Right lobe of liver (tissue), 6 donors: ENCODE measurements at places on chromosomes 11 and 22.

- peak; percentile 6 for DNase-seq
- no peaks in the 10 kb centered on the region for H3K36me3 ChIP-seq
- no peak overlapping the region for H3K27ac ChIP-seq
- no peaks in the 10 kb centered on the region for H3K27me3 ChIP-seq
- H3K4me1 ChIP-seq = no peaks in the 10 kb centered on the region
- no peak overlapping the region for H3K4me3 ChIP-seq
Measured at GRCh38 chr11:77198440-77198849, 70.4 kb downstream of the MYO7A start.

GRCh38 chr22:29244785-29245625 is 22.8 kb downstream of the RHBDD3 start:
- H3K27ac ChIP-seq = no peak overlapping the region
- H3K36me3 ChIP-seq = no peaks in the 10 kb centered on the region
- no peaks in the 10 kb centered on the region for H3K4me1 ChIP-seq
- no peak overlapping the region for H3K4me3 ChIP-seq
- no peak for DNase-seq

- no peak overlapping the region for H3K4me3 ChIP-seq
- H3K27ac ChIP-seq = no peak overlapping the region
- H3K4me1 ChIP-seq = no peaks in the 10 kb centered on the region
- no peaks in the 10 kb centered on the region for H3K36me3 ChIP-seq
- peak; percentile 23 for DNase-seq
Measured at GRCh38 chr22:47550524-47551430, 788.3 kb downstream of the TBC1D22A start.

DNA sequence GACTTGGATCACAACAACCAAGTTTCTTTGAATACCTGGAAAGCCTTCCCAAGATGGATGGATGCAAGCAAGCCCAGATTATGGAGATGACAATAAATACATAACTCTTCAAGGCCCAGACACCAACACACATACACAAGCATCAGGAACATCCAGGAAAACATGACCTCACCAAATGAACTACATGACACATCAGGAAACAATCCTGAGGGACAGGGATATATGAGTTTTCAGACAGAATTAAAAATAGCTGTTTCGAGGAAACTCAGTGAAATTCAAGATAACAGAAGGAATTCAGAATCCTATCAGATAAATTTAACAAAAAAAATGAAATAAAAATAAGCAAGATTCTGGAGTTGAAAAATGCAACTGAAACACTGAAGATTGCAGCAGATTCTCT is 659.4 kb downstream of the METTL15 start:
- H3K4me3 ChIP-seq = no peak overlapping the region
- H3K36me3 ChIP-seq = no peaks in the 10 kb centered on the region
- H3K27ac ChIP-seq = no peak overlapping the region
- no peaks in the 10 kb centered on the region for H3K27me3 ChIP-seq

DNA sequence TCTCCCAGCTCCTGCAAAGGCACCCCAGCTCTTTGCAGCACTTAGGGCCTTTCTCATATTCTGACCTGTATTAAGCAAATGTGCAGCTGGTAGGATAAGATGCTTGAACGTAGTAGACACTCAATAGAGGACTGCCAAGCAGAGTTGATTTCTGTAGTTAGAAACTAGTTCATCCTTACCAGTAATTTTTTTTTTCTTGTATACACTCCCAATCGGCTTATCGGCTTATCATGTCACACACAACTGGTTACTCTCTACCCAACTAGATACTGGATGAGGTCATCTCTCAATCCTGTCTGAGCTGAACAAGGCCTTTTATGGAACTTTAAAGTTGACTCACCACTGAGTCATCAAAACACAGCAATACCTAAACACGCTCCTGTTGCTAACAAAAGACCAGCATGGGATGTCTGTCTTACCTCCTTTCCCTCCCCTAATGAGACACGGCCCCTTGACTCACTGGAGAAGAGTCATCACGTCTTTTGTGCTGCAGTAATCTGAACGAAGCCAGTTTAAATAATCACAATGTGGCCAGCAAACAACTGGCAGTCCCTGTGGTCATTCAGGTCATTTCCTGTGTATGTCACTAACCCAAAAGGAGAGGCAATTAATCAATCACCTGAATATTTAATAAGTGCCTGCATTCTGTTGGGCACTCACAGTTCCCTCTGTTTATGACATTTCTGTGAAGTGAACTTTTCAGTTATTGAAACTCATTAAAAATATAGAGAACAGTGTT is 7.5 kb upstream of the WEE1 start:
- no peak overlapping the region for H3K4me3 ChIP-seq
- peak overlapping the region; percentile 88 for H3K27ac ChIP-seq
- H3K4me1 ChIP-seq = peaks cover 53% of the 10 kb centered on the region
- no peaks in the 10 kb centered on the region for H3K27me3 ChIP-seq

DNA sequence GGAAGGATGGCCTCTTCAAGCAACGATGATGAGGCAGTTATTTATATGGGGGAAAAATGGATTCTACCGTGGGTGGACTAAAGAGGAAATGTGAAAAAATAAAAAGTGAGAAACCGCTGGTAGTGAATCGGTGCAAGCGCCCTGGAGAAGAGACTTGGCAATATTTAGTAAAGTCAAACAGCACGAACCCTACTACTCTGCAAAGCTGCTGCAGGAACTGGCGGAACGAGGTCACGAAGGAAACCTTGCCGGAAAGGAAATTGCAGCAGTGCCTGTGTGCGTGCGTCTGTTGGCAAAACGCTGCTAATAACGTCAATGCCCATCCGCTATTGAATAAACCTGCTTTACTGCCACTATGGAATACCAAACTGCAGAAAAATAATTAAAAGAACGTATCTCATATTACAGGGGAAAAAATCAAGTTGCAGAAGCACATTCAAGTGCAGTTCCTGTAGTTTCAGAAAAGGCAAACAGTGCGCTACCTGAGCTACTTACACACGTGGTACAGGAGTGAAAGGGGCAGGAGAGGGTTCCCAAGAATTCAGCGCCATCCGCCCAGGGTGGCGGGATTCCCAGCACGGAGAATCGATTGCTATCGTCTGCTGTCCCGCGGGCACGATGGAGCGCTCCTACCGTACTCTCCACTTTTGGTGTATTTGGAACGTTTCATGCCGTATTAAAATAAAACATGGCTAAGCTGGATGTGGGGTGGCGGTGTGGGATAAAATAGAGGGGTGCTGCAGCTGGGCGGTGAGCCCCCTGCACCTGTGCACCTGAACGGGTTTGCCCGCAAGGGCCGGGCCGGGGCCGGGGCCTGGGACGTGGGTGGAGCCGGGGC is 585 bp upstream of the NADSYN1 start:
- H3K4me1 ChIP-seq = peaks cover 37% of the 10 kb centered on the region
- peak overlapping the region; percentile 82 for H3K4me3 ChIP-seq
- H3K27ac ChIP-seq = peak overlapping the region; percentile 85
- H3K27me3 ChIP-seq = no peaks in the 10 kb centered on the region

GRCh38 chr11:47406896-47407745 is 1.3 kb upstream of the SLC39A13 start:
- H3K36me3 ChIP-seq = no peaks in the 10 kb centered on the region
- H3K27ac ChIP-seq = peak overlapping the region; percentile 79
- H3K4me1 ChIP-seq = no peaks in the 10 kb centered on the region
- no peak for DNase-seq
- no peaks in the 10 kb centered on the region for H3K27me3 ChIP-seq

GRCh38 chr22:25574736-25575135 is 10.3 kb downstream of the GRK3 start:
- no peaks in the 10 kb centered on the region for H3K27me3 ChIP-seq
- no peak for DNase-seq
- H3K4me3 ChIP-seq = no peak overlapping the region
- no peak overlapping the region for H3K27ac ChIP-seq

DNA sequence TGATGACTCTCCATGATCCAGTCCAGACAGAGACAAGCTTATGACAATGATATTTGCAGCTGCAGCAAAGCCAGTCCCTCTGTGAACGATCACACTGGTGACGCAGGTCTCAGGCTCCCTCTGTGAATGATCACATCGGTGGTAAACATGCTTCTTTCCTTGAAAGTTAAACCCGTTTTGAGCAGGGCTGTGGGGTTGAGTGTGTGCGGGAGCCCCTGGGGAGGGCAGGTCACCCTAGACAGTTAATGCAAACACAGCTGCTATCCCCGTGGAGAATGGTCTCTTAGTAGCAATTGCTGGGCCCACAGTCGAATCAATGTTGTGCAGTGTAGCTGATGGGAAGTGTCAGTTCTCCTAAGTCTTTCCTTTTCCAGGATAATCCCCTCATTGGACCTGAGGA is 71.0 kb upstream of the KIRREL3 start:
- no peak for DNase-seq
- no peaks in the 10 kb centered on the region for H3K36me3 ChIP-seq
- H3K27me3 ChIP-seq = no peaks in the 10 kb centered on the region
- no peak overlapping the region for H3K27ac ChIP-seq
- no peaks in the 10 kb centered on the region for H3K4me1 ChIP-seq
- H3K4me3 ChIP-seq = no peak overlapping the region

GRCh38 chr11:111762981-111763643 is 3.1 kb downstream of the PPP2R1B start:
- no peak overlapping the region for H3K4me3 ChIP-seq
- DNase-seq = no peak
- peaks cover 44% of the 10 kb centered on the region for H3K36me3 ChIP-seq

- no peak overlapping the region for H3K27ac ChIP-seq
- no peaks in the 10 kb centered on the region for H3K4me1 ChIP-seq
- H3K36me3 ChIP-seq = no peaks in the 10 kb centered on the region
- H3K4me3 ChIP-seq = no peak overlapping the region
- H3K27me3 ChIP-seq = no peaks in the 10 kb centered on the region
Measured at GRCh38 chr11:76635991-76636738, 34.4 kb downstream of the LRRC32 start.

- H3K36me3 ChIP-seq = no peaks in the 10 kb centered on the region
- no peak overlapping the region for H3K27ac ChIP-seq
- H3K27me3 ChIP-seq = no peaks in the 10 kb centered on the region
- no peak overlapping the region for H3K4me3 ChIP-seq
- no peaks in the 10 kb centered on the region for H3K4me1 ChIP-seq
Measured at GRCh38 chr22:19626042-19626587, 88.2 kb upstream of the SEPTIN5 start.

GRCh38 chr11:18671246-18671645 is 27.3 kb upstream of the TMEM86A start:
- H3K27ac ChIP-seq = no peak overlapping the region
- H3K4me1 ChIP-seq = no peaks in the 10 kb centered on the region
- no peak for DNase-seq
- no peaks in the 10 kb centered on the region for H3K36me3 ChIP-seq
- H3K4me3 ChIP-seq = no peak overlapping the region

- H3K27me3 ChIP-seq = no peaks in the 10 kb centered on the region
- H3K4me1 ChIP-seq = no peaks in the 10 kb centered on the region
- no peak overlapping the region for H3K27ac ChIP-seq
Measured at GRCh38 chr22:20510811-20511577, 3.6 kb downstream of the MED15 start.

- H3K27me3 ChIP-seq = no peaks in the 10 kb centered on the region
- H3K27ac ChIP-seq = no peak overlapping the region
- H3K36me3 ChIP-seq = no peaks in the 10 kb centered on the region
- H3K4me1 ChIP-seq = no peaks in the 10 kb centered on the region
- DNase-seq = no peak
Measured at GRCh38 chr11:56898856-56899255, 89.9 kb upstream of the OR5AK2 start.

- H3K4me1 ChIP-seq = no peaks in the 10 kb centered on the region
- peaks cover 43% of the 10 kb centered on the region for H3K36me3 ChIP-seq
- DNase-seq = peak; percentile 36
- H3K27me3 ChIP-seq = no peaks in the 10 kb centered on the region
Measured at GRCh38 chr22:43993072-43993760, 30.9 kb upstream of the PARVB start.

DNA sequence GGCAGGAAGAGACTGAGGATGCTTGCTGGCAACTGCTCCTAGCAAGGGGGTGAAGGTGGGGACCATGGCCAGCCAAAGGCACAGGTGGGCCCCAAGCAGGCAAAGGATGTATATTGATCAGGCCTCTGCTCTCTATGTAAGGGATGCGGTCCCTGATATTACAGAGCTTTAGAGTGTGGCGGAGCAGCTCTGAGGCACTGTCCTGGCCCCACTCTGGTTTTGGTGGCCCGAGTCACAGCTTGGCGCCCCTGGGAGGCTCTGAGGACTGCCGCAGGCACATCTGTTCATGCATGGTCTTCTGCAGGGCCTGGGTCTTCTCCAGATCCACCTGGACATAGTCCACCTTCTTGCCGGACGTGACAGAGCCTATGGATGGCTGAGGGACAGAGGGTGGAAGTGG is 45.5 kb downstream of the GAB4 start:
- no peaks in the 10 kb centered on the region for H3K4me1 ChIP-seq
- no peak overlapping the region for H3K4me3 ChIP-seq
- no peaks in the 10 kb centered on the region for H3K36me3 ChIP-seq
- DNase-seq = no peak
- H3K27me3 ChIP-seq = no peaks in the 10 kb centered on the region

GRCh38 chr22:49353235-49353634 is 474.4 kb downstream of the BRD1 start:
- no peaks in the 10 kb centered on the region for H3K27me3 ChIP-seq
- H3K4me1 ChIP-seq = no peaks in the 10 kb centered on the region
- no peak overlapping the region for H3K4me3 ChIP-seq
- H3K36me3 ChIP-seq = no peaks in the 10 kb centered on the region

GRCh38 chr22:40509401-40510134 is 127.0 kb downstream of the MRTFA start:
- peaks cover 27% of the 10 kb centered on the region for H3K4me1 ChIP-seq
- peak overlapping the region; percentile 79 for H3K27ac ChIP-seq
- H3K4me3 ChIP-seq = no peak overlapping the region
- H3K36me3 ChIP-seq = no peaks in the 10 kb centered on the region
- DNase-seq = no peak

GRCh38 chr11:2535673-2536439 is 91.0 kb downstream of the KCNQ1 start:
- no peak overlapping the region for H3K4me3 ChIP-seq
- no peak overlapping the region for H3K27ac ChIP-seq
- no peaks in the 10 kb centered on the region for H3K4me1 ChIP-seq

DNA sequence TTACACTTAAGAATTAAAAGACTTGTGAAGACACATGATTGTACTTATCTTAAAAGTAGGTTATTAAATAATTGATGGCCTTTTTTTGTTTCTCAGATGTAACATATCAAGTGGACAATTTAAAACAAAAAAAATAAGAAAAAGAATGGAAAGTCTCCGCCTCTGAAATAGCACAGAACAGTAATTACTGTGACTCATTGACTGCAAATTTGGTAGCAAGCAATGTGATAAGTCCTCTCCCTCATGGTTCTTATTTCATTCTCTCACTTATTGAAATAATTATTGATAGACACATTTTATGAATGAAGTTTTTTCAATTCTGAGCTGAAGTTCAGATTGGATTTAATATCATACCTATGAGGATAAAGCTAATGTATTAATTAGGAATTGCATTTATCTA is 717.9 kb upstream of the LUZP2 start:
- no peak overlapping the region for H3K27ac ChIP-seq

DNA sequence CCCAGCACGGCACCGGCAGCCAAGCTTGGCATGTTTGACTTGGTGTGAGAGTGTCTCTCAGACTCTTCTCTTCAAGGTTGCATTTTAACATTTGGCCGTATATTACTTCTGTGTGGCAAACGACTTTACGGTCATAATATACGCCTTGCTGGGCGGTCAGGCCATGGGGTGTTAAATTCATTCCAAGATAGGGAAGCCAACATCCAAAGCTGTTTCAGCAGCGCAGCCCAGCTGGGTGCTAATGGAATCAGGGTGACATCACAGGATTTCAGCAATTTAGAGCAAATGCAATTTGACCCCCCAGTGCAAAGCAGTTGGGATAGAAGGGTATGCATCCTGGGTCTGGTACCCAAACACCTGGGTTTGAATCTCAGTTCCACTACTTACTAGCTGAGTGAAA is 16.7 kb upstream of the MYH9 start:
- no peak overlapping the region for H3K4me3 ChIP-seq
- H3K4me1 ChIP-seq = no peaks in the 10 kb centered on the region
- no peaks in the 10 kb centered on the region for H3K36me3 ChIP-seq
- DNase-seq = no peak
- H3K27me3 ChIP-seq = no peaks in the 10 kb centered on the region
- H3K27ac ChIP-seq = no peak overlapping the region
